Non-pigmented ciliary epithelial cell (primary cell): ENCODE measurements at places on chromosomes 4 and X.

DNA sequence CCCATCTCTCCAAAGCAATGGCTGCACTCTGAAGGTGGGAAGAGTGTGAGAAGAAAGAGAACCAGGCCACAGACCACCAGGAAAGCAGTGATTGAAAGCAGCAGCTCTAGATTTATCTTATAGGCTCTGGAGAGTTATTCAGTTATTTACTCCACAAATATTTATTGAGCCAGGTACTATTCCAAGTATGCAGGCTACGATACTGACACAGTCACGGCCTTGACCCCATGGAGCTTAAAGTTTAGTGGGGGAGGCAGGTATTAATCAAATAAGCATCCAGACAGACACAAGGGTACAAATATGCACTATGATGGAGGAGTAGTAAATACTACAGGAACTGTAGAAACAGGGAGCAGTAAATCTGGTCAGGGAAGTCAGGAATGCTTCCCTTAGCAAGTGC lies 2.8 kb downstream of the TMEM185A start:
- DNase-seq = no peak

GRCh38 chr4:15149839-15150592 lies 147.7 kb downstream of the CPEB2 start:
- no peak for DNase-seq

DNA sequence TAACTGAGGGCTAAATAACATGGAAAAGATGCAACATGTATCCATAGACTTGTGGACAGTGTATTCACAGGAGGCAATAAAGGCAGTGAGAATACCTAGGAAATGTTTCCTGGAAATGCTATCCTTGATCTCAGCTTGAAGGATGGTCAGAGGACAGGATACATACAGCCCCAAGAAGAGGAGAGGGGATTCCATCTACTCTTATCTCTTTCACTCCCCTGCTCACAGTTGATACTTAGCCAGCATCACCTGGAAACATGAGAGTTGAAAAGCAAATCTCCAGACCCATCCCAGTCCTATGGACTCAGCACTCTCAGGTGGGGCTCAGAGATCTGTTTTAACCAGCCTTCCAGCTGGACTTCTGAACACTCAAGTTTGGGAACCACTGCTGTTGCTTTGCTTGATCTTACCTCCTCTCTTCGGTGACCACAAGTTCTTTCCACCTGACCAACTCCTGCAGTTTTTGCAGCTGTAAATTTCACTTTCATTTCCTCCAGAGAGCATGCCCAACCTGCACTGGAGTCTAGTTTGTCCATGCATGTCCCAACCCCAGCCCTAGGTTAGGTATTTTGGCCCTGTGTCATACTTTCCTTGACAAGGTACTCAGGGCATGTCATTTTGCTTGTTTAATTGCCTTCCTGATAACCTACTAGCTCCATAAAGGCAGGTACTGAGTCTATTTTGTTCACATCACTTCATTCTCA lies 10.4 kb downstream of the RELL1 start:
- no peak for DNase-seq

GRCh38 chrX:433771-434170 lies 47.1 kb upstream of the PPP2R3B start:
- DNase-seq = no peak

GRCh38 chr4:92387459-92388069 lies 83.8 kb downstream of the GRID2 start:
- DNase-seq = no peak

- no peak for DNase-seq
Observed at GRCh38 chrX:49210406-49210805, 10.4 kb upstream of the SYP start.

- DNase-seq = no peak
Observed at GRCh38 chr4:45346816-45347435, 620.6 kb upstream of the GNPDA2 start.

- no peak for DNase-seq
Observed at GRCh38 chrX:69396916-69397315, 107.2 kb upstream of the NALF2 start.

GRCh38 chr4:112038861-112039260 lies 106.4 kb upstream of the FAM241A start:
- DNase-seq = peak; percentile 55

DNA sequence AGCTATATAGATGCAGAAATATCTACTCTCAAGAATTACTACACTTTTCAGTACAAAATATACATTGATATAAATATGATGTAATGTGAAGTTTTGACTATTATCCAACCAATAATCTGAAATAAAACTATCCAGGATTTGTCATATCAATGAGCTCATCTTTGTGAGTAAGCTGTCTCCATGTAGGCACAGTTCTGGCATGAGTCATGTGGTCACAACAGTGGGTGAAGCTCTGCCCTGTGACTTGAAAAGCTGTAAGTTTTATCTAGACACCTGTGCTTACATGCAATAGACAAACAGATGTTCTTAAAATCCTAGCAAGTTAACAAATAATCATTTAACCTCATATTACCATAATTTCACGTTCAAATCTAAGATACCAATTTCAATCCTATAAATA lies 192.7 kb downstream of the GABRG1 start:
- DNase-seq = no peak

DNA sequence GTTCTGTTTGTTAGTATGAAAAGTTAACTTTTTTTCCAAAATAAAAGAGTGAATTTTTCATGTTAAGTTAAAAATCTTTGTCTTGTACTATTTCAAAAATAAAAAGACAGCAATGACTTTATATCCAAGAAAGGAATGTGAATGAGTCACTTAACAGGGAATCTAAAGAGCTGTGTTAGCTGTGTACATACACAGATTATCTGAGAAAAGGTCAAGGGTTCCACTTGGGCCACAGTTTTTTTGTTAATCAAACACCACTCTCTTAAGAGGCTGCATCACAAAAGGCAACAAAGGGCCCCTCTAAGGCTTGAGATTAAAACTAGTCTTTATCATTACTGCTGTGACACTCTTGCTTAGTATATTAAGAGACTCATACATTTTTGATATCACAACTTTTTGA lies 82.1 kb downstream of the FIP1L1 start:
- DNase-seq = no peak

- DNase-seq = no peak
Observed at GRCh38 chr4:112284166-112284565, 1.5 kb downstream of the TIFA start.
